Activated effector memory CD4-positive, alpha-beta T cell treated with Interleukin-2 at 50 U/mL for 16 hours (primary cell): ENCODE measurements at places on chromosomes 2 and 18.

DNA sequence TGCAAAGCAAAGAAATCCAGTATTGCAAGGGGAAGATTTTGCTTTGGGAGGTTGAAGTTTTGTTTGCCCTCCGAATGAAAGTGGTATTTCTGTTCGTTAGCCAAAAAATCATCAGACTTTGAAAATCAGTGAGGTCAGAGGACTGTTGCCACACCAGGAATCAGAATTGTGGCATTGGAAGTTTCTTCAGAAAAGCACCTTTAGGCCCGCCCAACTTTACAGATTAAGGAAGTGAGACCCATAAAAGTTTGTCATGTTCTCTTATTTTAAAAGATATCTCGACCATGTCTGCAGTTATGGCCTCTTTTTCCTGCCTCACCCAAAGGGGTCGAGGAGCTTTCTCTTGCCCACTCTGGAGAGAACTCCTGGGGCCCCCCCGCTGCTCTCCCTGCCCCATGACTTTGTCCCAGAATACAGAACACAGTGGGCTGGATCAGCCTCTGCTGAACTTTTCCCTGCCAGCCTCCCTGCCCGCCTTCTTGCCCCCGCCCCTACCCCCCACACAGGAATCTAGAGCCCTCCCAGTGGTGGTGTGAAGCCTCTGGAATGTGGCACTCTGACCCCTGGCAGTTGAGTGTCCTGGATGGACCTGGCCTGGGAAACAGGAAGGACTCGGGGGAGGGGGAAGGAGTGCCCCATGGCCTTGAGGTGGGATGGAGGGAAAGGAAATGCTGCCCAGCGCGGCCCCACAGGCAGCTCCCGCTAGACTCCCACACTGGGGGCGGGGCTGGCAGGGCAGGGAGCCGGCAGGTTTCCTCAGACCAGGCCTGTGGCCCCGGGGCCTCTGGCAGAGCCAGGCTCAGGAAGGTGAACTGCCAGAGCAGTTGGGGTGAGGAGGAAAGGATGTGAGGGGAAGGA is 25.3 kb downstream of the CRIM1 start:
- DNase-seq, result no peak

DNA sequence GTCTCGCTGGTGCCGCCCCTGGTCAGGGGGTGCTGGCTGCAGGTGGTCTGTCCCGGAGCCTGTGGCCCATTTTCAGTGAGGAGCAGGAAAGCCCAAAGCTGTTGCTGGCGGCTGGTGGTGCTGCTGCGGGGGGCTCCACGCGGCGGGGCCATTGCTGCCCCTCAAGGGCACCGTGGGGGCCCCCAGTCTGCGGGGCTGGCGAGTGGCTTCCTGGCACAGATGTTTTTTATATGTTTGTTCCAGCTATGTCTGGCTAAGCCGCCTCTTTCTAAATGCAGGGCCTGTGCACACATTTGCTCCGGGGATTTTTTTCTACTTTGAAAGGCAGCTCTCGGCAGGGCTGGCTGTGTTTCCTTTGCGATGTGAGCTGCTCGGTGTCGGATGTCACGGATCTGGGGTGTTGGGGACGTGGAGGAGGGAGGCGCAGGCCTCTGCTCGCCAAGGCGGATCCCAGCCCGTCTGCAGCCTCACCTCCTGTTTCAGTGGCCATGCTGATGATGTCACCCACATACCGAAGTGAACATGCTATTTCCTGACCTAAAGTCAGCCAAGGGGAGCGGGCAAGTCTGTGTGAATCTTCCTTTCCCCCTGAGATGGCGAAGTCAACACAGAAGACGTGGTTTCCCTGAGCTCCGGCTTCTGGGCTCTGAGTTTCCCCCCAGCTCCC is 112.0 kb upstream of the CTDP1 start:
- no peak for DNase-seq

DNA sequence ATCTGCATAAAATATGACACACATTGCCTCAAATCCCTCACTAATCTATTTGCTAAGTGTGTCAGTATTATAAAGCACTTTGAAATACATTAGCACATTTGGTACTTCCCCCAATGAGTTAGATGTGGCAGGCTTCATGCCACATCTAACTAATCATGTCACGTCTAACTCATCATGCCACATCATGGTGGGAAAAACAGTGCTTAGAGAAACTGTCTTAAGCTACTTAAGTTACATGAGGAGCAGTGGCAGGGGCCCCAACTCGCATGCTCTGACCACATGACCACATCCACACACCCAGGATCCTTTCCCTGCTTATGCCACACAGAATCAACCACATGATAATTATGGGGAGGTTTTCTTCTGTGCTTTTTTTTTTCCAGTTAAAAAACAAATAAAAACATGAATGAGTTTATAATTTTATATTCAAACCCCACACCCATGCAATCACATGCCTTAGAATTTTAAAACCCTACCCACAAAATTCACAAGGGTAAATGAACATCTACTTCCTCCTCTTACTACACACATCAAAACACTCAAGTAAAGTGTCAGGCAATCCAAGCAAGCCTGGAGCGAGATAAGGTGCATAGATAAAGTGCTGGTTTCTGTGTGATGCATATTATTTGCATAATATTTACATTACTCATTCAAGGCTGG is 1.6 kb downstream of the ABCA12 start:
- DNase-seq, result no peak

GRCh38 chr18:22900558-22901238 is 32.4 kb upstream of the RBBP8 start:
- DNase-seq, result no peak

GRCh38 chr18:78459668-78460067 is 520.0 kb upstream of the SALL3 start:
- DNase-seq, result no peak

DNA sequence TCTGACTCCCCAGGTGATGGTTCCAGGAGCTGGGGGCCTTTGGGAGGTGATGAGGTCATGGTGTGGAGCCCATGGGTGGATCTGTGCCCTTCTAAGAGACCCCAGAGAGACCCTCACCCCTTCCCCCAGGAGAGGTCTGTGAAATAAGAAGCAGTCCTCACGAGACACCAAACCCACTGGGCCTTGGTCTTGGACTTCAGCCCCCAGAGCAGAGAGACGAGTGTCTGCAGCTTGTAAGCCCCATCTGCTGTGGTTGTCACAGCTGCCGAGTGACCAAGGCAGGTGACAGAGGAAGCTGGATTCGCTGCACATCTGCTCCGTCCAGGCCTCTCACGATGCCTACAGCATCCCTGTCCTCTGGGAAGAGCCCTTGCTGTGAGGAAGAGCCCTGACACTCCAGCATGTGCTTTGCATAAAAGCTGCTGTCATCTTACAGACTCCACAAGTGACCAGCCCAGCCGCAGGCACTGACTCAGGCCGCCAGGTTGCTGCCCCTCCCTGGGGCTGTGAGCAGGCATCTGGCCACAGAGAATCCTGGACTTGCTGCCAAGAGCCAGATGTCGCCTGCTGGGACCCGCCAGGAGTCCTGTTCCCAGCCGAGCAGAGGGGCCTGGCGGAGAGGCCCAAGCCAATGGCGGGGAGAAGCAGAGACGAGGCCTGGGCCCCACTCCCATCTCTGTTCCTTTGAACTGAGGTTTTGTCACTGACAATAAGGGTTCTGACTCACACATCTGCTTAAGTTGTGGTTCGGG is 150.8 kb downstream of the PXDN start:
- DNase-seq, result no peak
